Lower leg skin (tissue), 4 donors: ENCODE measurements at places on chromosomes 2 and 18.

- no peak for DNase-seq
Observed at GRCh38 chr2:203708846-203709396, 2.5 kb downstream of the CD28 start.

GRCh38 chr18:79577451-79578395 is 101.9 kb upstream of the CTDP1 start:
- peak; percentile 83 for DNase-seq

DNA sequence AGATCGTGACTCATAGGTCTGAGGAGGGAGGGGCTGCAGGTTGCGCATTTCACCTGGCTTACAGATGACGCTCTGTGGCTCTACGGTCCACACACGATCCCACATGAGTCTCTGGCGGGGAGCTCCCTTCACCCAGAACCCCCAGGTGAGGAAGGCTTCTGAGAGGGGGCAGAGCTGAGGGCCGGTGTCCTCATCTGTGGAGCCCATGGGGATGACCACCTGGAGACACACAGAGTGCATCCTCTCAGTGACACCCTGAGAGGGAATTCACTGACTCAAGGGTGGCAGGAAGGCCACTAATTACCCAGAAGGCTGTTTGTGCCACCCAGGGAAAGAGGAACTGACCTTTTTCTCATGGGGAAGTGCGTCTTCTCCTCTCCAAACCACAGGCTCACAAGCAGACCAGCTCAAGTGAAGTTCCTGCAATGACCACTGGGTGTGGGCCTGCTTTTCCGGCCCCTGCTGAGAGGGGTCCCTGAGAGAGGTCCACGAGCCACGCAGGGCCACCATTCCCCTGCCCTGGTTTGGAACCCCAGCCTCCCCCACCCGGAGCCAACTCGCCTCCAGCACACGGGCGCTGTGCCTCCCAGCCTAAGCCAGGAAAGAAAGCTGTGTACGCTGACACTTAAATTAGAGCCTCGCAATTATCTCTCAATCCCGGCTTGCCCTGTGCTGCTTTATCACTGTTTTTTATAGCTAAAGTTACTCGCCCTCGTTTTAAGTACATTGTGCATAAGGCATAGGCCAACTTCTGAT is 114.1 kb downstream of the BCL11A start:
- DNase-seq, result peak; percentile 27

GRCh38 chr18:58367425-58368140 is 261.3 kb downstream of the ALPK2 start:
- no peak for DNase-seq

DNA sequence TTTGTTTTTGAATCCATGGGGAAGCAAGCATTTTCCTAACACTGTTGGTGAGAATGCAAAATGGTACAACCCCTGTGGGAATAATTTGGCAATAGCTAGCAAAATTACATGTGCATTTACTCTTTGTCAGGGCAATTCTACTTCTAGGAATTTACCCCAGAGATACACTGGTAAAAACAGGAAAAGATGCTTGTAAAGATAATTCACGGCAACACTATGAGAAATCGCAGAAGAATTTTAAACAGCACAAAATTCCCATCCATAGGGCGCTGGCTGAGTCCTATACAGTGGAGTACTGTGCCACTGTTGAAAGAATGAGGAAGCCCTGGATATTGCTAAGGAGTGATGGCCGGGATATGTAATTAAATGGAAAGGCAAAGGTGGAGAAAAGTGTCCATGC is 75.8 kb downstream of the DGKD start:
- peak; percentile 0 for DNase-seq

DNA sequence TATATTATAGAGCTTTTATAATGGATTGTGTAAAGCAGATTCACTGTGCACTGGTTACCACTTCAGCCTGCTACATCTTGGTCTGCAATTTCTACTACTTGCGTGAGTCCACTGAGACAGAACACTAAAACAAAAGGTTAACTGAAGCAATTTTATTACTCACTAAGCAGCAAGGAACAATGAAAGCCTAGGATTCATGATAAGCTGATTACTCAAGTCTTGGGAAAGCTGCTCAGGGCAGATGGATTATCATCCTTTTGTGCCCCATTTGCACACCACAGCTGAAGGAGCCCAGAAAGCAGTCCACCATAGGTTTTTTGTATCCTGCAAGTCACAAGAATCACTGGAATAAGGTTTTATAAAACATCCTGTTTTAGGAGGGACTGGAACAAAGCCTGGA is 1215.2 kb upstream of the TMEFF2 start:
- DNase-seq, result no peak

- no peak for DNase-seq
Observed at GRCh38 chr2:46552079-46552478, 72.7 kb downstream of the TMEM247 start.
